ENCODE measurements at places on chromosomes 1 and 21.
A peak's percentile ranks its signal among the peaks of the same experiment; 100 is the strongest.

GRCh38 chr21:45404730-45405270, at the start of gene COL18A1:
TSS of gene COL18A1 (plus strand) at chr21:45405165. CDS start at chr21:45405231, 66 bp downstream.
- peak; percentile 56 for DNase-seq

DNA sequence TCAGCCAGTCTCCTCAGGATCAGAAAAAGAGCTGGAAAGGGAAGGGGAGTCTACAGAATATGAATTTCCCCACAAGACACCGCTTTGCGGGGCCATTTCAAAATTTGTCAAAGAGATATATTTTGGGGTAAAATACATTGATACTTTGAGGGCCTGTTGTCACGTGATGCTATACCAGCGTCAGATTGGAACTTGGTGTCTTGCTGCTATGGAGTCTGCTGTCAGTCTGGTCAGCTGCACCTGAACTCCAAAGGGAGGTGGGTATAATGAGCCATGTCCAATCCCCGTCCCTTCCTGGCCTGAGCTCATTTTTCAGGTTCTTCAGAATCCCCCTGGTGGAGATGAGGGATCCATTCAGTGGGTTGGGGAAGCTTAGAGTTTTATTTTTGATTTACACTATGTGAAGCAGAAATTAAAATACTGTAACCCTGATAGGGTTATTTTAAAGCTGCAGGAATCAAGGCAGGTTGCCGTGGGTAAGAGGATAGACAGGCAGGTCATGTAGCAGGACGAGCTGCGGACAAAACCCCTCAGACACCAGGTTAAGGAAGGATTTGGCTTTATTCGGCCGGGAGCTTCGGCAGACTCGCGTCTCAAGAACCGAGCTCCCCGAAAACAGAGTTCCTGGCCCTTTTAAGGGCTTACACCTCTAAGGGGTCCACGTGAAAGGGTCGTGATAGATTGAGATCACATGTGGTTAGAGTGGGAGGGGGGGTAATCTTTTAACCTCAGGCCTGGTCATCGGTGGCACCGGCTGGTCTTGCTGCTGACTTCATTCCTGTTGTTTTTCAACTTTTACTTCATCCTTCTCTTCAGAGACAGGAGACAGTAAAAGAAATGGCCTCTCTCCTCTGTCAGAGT, 2.2 kb upstream of the POFUT2 start:
- DNase-seq, result peak; percentile 11

- DNase-seq, result no peak
Observed at GRCh38 chr1:230278871-230279582, 147.1 kb downstream of the PGBD5 start.

DNA sequence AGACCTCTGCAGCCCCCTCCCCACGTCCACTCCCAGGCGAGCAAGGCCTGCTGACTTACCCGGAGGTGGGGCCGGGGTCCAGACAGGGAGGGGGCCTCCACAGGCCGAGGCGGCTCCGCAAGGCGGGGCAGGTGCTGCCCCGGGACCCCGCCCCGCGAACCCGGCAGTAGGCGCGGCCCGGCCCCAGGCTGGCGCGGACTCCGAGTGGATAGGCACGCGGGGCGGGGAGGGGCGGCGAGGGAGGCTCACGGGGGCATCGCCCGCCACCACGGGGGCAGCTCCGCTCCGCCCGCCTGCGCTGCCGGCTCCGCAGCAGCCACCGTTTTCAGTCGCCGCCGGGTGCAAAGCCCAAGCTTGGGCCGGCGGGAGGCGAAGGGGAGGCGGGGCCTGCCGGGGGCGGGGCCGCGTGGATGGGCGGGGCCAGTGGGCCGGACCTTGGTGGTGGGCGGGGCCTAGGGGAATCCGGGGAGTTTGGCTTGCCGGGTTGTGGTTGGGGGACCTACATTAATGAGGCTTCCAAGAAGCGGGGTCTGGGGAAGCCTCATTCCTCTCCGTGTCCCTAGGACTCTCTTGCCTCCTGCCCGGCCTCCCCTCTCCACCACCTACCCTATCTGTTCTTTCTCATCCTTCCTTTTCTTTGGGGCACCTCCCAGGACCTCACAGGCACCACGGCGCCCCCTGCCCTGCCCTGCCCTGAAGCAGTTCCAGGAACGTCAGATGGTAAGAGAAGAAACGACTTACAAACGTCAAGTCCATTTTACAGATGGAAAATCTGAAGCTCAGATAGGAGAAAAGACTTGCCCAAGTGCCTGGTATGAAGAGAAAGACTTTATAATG, at the start of gene RIMS3:
RIMS3 (minus strand) TSS at position 348 of the 837 bp plus-strand sequence. CDS start 23,757 bp downstream, outside the sequence.
- peak; percentile 85 for DNase-seq

DNA sequence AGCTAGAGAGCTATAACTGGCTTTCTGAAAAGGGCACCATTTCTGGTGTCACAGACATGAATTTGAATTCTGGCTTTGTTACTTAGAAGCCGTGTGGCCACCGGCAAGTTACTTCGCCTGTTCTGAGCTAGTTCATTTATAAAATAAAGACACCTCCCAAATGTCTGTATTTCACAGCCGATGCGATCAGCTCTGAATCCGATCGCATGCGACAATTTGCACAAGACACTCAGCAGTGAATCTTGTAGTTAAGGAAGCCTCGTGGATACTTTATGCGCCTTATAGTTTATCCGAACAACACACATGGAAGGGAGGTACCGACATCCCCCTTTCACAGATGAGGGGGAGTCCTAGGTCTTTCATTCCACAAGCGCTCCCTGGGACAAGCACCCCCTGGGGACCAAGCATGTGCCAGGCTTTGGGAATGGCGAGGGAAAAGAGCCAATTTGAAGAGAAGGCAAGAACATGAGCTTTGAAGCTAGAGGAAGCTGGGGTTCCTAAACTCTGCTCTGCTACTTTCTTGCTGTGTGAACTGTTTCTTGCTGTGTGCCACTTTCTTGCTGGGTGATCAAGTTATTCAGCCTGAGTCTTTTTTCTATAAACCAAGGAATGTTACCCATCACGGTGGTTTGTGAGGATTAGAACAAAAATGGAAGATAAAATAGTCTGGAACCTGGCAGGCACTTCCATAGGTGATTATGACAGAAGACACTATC, 3.9 kb downstream of the ID3 start:
- peak; percentile 67 for DNase-seq

DNA sequence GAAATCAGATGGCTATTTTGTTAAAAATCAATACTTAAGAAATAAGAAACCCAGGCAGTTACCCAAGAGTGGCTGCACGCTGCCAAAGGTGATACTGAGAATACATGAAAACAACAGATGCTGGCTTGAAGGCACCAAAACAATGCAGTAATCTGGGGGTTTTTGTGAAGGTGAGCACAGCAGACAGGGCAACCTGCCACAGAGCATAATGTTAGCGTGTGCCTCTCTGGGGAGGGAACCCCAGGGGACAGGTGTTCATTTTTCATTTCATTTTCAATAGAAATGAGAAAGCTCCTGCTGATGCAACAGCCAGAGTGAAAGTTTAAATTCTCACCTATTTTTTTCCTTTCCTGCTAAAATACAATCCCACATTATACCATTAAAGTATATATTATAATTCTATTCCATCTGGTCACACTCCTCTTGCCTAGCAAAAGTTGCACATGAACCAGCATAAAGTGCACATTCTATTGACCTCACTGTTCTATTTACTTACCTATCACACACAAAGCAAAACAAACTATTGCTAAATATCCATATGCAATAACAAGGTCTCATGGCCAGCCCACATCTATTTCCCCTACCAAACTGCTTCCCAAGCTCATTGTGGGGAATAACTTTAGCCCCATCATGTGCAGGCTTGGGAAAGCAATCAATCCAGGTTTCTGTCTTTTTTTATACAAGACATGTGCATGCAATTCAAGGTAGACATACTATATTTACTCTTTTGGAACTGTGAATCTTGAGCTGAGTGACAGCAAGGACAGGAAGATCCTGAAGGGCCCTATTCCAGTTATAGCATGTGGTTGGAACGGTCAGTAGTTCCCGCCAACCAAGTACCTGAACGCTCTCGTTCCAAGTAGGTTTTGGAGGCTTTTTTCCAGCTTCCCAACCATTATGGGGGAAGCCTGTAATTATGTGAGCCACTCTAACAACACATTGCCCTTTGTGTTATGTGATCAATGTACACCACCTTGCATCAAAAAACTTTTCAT, 173.6 kb downstream of the RERE start:
- DNase-seq, result peak; percentile 35

DNA sequence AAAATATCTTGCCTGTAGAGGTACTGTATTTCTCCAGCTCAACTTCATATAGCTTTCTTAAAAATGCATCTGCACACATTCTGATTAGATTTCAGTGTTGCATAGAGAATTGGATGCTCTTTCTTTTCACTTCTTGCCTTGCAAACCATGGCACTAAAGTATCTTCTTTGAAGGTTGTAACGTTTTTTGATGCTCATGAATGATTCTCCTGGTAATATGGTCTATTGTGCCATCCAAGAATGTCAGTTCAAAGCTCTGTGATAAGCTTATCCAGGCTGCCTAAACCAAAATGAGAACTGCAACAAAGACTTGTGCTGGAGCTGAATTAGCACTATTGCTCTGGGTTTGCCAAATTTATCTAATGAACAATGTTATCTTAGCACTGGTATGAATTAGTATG, 1.9 kb downstream of the SGIP1 start:
- DNase-seq, result no peak

- no peak for DNase-seq
Observed at GRCh38 chr1:93124556-93125355, 45.7 kb downstream of the MTF2 start.

DNA sequence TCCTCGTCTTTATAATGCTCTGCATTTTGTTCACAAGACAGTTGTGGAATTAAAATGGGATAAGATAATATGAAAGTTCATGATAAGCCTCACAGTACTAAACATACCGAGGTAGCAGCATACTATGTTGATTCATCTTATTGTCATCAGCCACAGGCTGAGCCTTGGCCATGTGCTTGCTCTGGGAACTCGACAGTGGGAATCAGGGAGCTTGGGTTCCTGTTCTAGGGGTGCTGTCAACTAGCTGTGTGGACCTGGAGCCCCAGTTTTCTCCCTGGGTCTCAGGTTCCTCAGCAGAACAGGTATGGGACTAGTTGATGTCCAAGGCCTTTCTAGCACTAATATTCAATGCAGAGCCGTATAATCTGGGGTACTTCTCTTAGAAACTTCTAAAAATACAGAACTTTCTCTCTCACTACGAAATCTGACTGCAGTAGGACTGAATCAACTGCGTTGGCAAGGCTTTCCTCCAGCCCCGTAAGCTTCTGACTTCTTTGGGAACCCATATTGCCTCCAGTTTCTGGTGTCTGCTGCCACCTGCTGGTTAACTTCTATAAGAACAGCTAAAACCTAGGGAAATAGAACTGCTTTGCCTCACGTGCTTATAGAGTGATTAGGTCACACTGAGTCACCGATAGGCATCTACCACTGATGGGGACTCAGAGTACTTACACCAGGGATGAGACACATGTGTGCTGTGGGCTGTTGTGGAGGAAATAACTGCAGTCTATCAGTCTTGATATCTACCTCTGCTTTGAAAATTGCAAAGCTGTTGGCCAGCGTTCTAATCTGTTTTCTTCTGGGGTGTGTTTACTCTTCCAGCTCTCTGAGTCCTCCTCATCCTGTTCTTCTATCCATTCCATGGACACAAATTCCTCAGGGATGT, 110.9 kb downstream of the RGL1 start:
- DNase-seq, result peak; percentile 95

GRCh38 chr1:169511316-169512005, 25.7 kb upstream of the SLC19A2 start:
- DNase-seq, result no peak

DNA sequence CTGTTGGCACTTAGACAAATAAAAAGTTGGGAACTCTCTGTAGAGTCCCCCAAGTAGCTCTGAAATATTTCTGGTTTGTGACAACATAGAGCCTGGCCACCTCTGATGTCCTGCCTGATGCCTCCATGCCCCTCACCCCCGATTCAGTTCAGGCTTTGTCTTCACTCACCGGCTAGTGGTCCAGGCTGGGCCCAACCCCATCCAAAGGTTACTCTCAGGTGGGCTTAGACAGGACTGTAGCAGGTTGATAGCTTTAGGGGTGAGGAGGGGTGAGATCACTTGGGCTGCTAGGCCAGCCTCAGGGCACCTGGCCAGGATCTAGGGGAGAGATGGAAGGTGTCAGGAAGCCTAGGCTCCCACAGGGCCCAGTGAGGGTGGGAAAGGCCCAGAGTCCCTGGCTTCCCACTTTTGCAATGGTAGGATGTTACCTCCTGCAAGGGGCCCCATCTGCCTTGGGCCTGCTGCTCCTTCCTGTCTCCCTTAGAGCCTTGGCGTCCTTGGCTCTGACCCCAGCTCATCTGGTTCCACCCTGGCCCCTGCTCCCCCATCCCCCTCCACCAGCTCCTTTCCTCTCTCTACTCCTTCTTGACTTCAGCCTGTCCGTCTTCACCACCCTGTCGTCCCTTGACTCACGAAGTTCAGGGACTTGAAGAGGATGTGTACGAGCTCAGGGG, 6.7 kb downstream of the EPS8L3 start:
- DNase-seq, result no peak

- no peak for DNase-seq
Observed at GRCh38 chr1:210377731-210378333, 49.1 kb downstream of the HHAT start.

GRCh38 chr1:151540982-151541377, 871 bp downstream of the TUFT1 start:
- peak; percentile 60 for DNase-seq

GRCh38 chr21:42534421-42535378, 21.0 kb downstream of the SLC37A1 start:
- DNase-seq, result no peak

DNA sequence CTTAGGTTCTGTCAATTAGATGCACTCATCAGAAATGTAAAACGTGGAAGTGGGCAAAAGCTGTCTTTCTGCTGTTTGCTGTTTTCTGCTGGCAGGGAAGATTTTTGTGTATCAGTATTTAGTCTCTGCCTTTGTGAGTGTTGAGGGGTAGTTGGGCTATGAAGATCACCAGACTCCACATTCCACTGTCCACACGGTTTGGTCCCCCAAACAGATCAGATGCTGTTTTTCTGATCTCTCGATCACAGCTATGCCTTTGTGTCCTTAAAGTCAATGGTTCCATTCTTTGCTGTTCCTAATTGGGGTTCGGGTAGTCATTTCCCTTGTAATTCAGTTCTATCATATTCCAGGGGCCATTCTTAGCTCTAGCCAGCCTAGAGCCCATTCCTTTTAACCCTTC, 27.0 kb upstream of the NPL start:
- DNase-seq, result no peak

DNA sequence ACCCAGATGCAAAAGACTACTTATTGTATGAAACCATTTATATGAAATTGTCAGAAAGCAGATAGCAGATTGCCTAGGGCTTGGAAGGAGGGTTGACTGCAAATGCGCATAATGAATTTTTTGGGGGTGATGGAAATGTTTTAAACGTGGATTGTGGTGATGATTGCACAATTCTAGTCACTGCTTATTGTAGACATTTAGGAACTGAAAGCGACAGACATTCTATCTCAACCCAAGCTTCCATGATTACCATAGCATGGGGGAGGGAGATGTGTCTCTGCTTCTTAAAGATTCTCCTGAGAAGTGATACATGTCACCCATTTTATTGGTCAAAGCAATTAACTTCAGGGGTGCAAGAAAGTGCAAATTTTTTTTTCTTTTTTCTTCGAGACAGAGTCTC, 2.8 kb upstream of the MTF2 start:
- no peak for DNase-seq

GRCh38 chr21:38255571-38256117, 1.1 kb upstream of the KCNJ15 start:
- no peak for DNase-seq
